Pericardium fibroblast (primary cell): ENCODE measurements at places on chromosomes 6 and 20. TPM values are rescaled to one million over a fixed set of nuclear protein-coding genes. Genes with fewer than 3 reads are reported as not detected.

MUCL3 gene
- total RNA-seq: not detected in 2 replicates

GRM4 gene
- total RNA-seq: not detected in 2 replicates

OR2H1 gene
- not detected in 2 replicates for total RNA-seq

SLC22A16 gene
- not detected in 2 replicates for total RNA-seq

CST4 gene
- not detected in 2 replicates for total RNA-seq

PRPH2 gene
- 3.0 and 3.1 TPM in 2 replicates for total RNA-seq

MYO6 gene
- 5.6 and 6.4 TPM in 2 replicates for total RNA-seq

SIGLEC1 gene
- not detected in 2 replicates for total RNA-seq
